ENCODE measurements at places on chromosomes 5 and 9.

DNA sequence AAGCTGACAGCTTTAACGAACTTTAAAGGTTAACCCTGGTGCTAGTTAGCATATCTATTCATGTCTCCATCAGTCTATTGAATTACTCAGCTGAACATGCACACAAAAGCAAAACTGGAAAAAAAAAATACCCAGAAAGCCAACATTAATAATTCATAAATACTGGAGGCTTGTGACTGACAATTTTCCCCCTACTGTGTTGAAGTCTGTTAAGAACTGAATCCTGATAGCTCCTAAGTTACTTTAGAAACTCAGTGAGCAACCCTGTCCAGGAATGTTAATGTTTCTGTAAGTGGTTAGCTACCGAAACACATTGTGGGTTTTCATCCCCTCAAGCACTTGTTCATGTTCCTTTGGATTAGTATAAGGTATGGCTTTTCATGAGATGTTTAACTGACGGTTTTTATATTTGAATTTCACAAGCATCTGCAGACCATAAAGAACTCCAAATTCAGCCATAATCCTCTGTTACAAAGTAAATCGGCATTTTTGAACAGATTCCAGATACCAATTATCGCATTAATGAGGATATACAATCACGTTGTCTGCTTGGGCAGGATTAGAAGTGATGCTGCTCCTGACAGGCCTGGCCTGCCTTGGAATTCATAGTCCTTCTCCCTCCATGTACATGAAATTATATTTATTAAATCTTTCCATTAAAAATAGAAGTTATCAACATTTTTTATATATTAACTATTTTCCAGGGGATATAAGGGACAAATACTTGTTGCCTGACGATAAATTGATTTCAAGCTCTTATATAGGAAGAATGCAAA lies 331.2 kb downstream of the TLE4 start:
- DNase-seq, result no peak

DNA sequence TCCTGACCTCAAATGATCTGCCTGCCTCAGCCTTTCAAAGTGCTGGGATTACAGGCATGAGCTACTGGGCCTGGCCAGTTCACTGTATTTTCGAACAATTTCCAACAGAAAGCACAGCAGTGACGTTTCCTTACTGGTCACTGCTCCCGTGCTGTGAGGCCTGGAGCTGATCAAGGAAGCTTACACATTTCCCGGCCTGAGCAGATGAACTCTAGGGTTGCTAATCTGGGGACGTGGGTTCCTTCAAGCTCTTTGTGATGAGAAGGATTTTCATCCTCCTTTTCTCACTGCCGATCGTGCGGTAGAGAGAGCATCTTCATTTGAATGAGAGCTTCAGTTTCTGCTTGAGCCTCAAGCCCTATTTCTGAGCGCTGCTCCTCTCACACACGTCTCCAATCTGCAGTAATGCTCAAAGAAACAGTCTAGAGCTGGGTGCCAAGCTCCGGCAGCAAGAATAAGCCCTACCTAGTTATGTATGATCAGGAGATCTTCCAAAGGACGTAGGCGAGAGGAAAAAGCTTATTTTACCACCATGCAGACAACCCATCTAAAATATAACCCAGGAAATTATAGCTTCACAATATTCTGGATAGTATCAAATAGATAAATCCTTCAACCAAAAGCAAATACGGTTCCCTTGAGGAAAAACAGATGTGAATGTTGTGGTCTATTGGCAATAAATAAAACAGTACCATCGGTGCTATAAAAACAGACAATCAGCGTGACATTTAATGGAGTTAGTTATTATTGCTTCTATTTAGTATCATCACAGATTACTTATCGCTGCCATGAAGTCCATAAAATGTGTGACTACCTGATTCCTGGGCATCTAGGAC lies 7.3 kb upstream of the SPATA24 start:
- no peak for DNase-seq

- DNase-seq, result no peak
Observed at GRCh38 chr5:172546196-172546595, 91.9 kb upstream of the SH3PXD2B start.

DNA sequence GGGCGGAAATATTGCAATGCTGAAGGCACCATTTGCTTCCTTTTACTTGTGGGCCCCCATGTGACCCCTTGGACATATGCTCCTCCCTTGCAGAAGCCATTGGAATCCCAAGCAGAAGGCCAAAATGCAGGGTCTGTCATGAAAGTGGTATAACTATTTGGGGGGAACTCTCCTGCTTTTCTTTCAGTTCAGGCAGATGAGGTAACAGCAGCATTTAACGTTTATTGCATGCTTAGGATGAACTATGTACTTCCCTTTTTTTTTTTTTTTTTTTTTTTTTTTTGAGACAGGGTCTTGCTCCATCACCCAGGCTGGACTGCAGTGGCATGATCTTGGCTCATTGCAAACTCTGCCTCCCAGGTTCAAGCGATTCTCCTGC lies 7.8 kb downstream of the FOXI1 start:
- DNase-seq, result no peak

DNA sequence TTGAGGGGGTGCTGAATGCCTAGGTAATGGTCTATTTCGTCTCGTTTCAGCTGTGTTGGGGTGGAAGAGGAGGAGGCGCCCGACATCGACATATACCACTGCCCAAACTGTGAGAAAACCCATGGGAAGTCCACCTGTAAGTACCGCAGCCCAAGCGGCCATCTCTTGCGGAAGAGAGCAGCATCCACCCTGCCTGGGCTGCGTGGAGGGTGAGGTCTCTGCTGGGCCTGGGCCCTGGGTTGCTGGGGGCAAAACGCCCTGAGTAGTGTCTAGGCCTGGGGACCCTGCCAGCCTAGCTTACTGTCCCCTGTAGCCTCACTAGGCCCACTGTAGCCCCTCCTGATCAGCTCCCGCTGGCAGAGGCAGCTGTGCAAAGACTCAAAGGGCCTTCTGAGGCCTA lies 53.5 kb downstream of the PHF2 start:
- no peak for DNase-seq

DNA sequence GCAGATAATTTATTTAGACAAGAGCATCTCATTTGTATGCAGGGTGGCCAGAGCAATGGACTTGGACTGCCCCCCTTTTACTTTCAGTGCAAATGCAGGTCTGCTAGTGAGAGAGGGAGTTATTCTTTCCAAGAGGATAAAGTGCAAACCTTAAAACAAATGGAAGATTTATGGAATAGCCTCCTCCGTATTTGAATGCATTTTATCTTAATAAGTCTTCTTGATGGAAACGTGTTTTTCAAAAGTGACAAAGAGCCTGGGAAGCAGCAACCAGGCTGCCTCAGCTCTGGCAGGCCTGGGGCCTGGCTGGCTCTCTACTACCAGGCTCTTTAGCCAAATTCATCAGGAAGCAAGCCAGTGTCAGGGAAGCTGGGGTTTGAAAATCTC lies 6.8 kb downstream of the NR2F1 start:
- DNase-seq, result no peak

- DNase-seq, result no peak
Observed at GRCh38 chr9:120570296-120570695, 9.7 kb downstream of the CDK5RAP2 start.

GRCh38 chr9:31140316-31140715 lies 1244.1 kb upstream of the ACO1 start:
- no peak for DNase-seq

DNA sequence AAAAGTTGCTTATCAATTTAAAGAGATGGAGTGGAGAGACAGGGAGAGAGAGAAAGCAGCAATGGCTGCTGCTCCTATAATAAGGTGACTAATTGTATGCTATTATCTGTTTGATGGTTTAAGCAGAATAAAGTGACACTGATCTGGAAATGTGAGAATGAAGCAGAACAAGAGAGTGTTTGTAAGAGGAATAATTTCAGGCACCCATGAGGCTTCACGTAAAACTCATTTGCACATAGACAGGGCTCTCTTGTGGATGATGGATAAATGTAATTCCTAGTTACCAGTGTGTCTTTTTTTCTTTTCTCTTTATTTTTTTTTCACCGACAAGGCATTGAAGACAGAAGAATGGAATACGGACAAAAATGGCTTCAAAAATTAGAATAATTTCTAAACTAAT lies 228.8 kb upstream of the TYRP1 start:
- no peak for DNase-seq

DNA sequence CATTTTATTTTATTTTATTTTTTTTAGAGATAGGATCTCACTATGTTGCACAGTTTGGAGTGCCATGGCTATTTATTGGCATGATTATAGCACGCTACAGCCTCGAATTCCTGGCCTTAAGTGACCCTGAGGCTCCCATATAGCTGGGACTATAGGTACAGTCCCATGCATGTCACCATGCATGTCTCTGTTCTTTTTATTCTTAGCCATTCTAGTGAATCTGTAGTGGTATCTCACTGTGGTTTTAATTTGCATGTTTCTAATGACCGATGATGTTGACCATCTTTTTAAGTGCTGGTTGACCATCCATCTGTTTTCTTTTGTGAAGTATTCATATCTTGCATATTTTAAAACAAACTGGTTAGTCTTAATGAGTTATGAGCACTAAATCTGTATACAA lies 76.1 kb downstream of the SLC44A1 start:
- DNase-seq, result no peak

DNA sequence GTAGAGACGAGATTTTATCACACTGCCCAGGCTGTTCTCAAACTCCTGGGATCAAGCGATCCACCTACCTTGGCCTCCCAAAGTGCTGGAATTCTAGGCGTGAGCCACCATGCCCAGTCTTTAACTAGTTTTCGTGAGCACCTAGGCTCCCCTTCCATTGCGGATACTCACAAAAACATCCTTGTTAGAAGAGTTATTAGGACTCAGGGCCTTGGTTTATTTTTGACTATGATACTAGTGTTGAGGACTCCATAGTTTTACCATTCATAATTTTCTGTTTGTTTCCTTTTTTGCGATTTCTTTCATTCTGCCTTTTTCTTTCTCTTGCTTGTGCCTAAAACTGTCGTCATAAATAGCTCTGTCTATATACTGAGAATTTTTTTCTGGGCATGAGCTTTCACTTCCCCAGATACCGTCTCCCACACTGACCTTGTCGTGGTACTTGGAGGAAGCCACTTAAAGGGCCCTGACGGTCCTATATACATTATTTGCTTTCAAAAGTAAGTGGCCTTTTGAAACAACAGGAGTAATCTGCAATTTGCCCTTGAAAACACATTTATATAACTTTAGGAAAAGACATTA lies 5.2 kb downstream of the F2R start:
- DNase-seq, result no peak

- no peak for DNase-seq
Observed at GRCh38 chr9:96852676-96853075, 1.6 kb downstream of the ZNF782 start.

DNA sequence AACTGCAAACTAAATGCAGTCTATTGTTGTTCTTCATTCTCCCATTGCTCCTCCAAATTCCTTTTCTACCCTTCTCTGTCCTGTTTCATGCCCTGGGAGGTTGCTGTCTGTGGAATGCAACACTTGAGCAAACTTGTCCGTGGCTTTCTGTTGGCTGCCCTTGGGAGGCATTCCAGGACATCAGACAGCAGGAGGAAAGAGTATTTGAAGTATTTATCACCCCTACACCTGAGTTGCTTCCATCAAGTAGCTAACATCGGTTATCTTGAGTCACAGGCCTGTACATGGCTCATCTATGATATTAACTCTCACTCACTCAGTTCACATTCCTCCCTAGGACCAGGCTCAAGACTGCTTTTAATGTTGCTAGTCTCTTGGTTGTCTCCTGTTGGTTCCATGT lies 803.4 kb upstream of the CDH6 start:
- no peak for DNase-seq

- DNase-seq, result no peak
Observed at GRCh38 chr5:14675865-14676300, 11.4 kb downstream of the OTULIN start.

DNA sequence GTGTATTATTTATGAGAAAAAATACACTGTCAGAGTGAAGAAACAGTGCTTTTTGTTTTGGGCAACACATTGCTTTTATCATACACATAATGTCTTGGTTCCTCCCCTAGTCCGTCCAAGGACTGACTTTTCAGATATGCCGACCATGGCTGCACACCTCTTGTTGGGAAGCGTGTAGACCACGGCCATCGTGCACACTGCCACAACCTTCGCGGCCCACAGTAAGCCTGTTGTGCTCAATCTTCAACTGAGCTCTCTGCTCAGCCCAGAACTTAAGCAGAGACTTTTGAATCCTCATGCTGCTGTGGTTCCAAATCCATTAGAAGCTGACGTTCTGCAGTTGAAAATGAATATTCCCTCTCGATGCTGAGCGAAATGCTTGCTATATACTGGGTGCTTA lies 157.6 kb upstream of the IRX2 start:
- DNase-seq, result peak; percentile 19

- no peak for DNase-seq
Observed at GRCh38 chr5:79200573-79201183, 35.3 kb upstream of the JMY start.

DNA sequence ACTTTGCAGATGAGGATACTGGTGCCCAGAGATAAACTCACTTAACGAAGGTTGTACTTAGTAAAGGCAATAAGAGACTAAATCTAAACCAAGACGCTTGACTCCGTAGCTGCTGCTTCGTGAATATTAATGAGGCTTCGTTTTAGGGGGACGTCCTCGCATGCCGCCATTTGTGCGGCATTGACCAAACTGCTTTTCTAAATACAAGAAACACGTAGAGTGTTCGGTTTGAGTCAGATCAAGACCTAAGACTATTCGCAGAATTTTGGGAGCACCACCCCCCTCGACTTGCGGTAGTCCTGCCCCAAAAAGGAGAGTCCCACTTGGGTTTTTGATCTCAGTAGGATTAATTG lies 1.1 kb downstream of the NPM1 start:
- no peak for DNase-seq

DNA sequence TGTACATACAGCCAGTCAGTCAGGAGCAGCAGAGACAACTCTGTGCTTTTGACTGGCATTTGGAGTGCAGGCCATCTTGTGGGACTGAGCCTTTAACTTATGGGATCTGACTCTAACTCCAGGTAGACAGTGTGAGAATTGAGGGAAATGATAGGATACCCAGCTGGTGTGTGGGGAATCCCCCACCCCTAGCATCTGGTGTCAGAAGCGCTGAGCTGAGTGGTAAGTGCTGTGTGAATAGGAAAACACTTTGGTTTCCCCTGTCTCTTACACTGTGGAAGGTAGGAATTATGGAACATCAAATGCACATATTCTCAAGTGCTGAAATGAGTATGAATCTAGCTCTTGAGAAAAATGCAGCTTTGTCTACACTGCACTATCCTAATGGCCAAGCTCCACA lies 43.9 kb downstream of the CCDC125 start:
- no peak for DNase-seq

DNA sequence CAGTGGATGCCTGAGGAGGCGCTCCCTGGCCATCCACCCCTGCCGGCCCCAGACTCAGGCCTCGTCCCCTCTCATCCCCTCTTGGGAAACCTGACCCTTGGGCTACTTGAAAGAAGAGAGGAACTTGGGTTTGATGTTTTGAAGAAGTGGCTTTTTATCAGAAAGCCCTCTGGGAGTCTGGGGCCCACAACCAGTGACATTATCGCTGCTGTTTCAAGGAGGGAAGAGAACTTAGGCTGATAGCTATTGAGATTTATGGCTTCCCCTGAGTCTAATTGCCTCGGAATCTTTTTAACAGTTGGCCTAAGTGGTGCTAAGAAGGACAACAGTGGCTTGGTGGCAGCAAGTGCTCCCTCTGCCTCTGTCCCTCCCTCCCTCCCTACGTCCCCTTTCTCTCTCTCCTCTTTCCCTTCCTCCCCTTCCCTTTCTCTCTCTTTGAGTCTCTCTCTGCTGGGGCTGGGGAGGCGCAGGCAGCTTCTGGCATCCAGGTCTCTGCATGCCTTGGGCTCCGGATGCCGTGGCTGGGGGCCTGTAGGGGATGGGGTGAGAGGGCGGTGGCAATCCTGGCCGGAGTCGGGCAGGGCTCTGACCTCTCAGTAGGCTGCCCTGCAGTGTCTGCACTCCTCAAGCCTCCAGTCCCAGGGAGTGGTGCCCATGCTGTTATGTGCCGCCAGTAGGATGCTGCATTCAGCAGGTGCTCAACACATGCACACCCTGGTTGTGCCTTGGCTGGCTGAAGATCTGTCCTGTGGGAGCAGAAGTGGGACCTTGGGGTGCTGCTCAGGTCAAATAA lies 49.6 kb upstream of the RXRA start:
- DNase-seq, result no peak
